ENCODE measurements at places on chromosomes 1 and 21.

- DNase-seq = no peak
Observed at GRCh38 chr1:19045898-19046880, 89.7 kb upstream of the IFFO2 start.

DNA sequence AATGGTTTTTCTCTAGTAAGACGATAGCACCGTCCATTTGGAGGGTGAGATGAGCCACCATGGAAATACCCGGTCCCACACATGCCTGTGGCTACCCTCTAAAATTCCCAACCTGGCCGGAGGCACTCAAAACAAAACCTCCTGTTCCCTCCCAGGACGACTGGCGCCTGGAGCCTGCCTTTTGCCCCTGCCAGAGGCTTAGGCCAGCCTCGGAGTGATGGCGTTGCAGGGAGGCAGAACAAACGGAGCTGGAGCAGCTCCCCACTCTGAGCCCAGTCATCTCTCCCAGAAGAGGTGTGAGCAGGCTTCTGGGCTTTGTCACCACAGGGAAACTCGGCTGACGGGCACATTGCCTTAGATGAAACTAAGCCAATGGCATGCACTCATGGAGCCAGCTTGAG, 213.7 kb upstream of the HOOK1 start:
- DNase-seq = no peak

DNA sequence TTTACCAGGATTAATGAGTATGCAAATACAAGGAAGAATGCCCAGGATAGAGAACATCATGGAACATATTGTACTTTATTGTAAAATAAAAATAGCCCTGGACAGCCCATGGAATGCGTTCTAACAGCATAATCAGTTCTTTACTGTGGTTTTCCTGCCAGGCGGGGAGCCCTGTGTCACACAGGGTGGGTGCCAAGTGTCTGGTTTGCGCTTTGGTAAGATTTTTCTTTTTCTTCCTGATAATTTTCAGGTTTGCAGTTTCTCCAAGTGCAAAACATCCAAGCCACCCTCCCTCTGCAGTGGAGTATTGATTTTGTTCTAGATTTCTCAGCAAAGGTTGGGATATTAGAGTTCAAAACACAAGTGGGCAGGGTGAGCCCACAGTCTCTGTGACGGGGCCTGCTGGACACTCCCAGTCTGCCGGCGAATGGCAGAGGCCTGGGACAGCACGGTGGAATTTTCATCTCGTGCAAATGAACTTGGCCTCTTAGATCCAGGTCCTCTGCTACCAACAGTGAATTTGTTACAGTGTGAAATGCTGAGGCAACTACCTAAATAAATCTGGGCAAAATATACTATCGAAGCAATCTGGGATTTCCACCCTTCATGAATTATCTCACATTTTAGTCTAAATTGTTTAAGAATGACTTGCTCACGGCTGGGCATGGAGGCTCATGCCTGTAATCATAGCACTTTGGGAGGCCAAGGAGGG, 15.6 kb upstream of the KCNJ15 start:
- DNase-seq = no peak

DNA sequence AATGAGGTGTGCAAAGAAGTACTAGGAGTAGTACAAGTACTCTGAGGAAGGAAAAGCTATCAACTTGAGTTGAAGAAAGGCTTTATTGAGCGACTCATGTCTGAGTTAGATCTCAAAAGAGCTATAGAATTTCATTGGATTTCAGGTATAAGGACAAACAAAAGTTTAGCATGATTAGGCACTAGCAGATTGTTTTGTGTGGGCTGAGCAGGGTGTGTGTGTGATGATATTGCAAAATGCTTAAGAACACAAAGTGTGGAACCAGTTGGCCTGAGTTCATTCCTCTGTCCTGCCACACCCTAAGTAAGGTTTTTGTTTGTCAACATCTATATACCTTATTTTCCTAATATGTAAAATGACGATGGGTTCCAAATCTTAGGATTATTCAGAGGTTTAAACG, 158.9 kb downstream of the KCNK2 start:
- DNase-seq = no peak

GRCh38 chr21:36499578-36500471, 19.9 kb upstream of the CLDN14 start:
- DNase-seq = no peak

GRCh38 chr1:43893006-43893405, 40.6 kb upstream of the ARTN start:
- no peak for DNase-seq

- no peak for DNase-seq
Observed at GRCh38 chr1:201217146-201217545, 26.5 kb downstream of the IGFN1 start.

DNA sequence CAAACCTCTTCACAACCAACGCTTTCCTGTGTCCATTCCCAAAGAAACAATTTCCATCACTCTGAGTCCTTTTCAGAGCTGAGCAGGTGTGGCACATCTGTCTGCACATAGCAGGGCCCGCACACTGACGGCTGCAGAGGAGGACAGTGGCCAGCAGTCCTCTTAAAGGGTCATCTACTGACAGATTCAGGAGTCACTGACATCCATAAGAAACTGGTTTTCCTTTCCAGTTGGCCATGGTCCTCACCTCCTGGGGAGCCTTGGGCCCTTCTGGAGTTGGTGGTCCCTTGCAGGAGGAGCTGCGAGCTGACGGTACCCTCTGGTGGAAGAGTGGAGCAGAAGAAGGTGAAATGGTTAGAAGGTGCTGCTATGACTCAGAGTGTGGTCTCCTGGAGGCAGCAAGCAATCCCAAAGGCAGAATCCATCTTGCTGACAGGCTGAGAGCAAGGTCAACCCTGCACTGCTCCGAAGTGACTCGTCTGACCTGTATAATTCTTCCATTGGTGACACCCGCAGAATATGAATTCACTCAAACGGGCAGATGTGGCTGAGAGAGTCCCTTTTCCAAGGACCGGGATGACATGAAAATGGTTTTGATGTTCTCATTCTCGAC, 278.5 kb upstream of the C1orf174 start:
- no peak for DNase-seq

GRCh38 chr1:78713297-78713696, 63.7 kb downstream of the IFI44 start:
- no peak for DNase-seq

DNA sequence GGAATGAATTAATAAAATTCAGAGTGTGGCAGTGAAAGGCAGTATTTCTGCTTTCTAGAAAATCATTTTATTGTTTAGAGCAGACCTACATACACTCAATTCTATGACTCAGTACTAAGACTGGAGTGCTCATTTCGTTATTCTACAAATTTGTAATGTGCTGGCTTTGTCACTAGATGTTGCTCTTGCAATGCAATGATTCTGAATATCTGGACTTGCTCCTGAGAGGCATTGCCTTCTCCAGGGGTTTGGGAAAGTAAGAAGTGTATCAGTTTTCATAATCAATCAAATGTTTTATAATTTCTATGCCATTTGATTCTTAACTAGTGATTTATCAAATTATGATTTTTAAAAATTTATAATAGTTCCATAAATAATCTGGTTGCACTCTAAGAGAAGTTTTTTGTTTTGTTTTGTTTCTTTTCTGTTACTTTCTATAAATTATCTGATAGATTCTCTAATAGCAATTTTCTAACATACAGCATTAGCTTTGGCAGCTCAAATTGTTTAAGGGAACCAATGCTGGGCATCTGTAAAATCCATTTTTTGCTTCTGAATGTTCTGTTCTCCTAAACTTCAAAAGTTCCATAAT, 280.5 kb upstream of the SGIP1 start:
- no peak for DNase-seq

- DNase-seq = no peak
Observed at GRCh38 chr1:244980605-244981004, 116.3 kb upstream of the HNRNPU start.

DNA sequence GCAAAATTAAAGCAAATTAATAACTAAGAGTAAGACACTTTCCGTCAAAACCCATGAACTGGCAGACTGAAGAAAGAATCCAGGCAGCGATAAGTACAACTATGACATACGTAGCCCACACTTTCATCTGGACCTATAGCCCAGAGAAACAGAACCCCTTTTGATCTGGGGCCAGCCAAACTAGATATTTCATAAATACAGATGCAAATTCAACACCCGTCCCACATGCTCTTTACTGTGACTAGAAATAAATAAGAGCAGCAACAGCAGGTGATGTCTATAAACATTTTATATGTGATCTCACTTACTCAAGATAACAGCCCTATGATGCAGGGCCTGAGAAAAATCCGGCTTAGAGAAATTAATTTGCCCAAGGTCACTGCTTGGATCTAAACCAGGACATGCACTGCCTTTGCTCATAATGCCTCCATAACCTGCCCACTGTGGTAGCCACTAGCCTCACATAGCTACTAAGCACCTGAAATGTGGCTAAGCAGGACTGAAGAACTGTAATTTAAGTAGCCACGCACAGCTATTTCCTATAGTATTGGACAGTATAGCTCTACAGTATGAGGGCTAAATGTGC, 130.2 kb downstream of the TGFBR3 start:
- DNase-seq = no peak

GRCh38 chr21:41612674-41613532, 104.9 kb upstream of the TMPRSS2 start:
- DNase-seq = no peak

DNA sequence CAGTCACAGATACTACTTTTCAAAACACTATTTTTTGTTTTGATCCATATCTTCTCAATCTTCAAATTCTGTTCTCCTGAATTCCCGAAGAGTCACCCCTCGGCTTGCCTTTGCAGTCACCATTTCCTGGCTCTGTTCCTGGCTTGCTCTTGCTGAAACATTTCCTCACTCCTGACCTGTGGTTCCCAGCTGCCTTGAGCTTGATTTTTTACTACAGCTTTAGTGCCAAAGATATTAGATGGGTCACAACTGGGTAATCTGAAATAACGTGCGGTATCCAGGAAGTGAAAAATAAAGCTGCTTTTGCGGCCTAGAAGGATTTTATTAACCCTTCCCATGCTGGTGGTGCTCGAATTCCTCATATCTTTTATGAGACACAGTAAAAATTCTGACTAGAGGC, 318.8 kb downstream of the PCP4 start:
- no peak for DNase-seq

DNA sequence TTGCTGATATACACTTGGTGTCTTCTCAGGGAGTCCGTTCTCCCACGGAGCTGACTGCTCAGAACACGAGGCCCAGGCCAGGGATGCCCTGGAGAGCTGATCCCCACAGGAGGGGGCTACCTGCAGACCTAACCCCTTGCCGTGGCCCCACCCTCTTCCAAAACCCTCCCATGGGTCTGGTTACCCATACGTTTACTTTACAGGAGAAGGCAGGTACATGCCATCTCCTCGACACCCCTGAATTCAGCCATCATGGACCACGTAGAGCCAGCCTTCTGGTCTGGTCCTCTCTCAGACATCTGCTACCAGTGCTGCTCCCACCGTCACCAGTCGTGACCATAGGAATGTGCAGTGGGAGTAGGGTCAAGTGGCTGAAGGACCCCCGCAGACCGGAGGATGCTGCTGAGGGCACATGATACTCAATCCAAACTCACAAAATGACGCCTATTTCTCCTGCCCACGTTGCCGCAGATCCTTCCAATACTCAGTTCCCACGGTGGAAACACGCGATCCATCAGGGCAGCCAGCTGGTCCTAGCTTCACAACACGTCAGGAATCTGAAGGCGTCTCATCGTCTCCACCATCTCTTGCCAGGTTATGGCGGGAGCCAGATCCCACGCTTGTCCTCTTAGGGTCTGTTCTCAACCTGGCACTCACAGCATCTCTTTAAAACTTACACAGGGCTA, 26.7 kb downstream of the PGBD5 start:
- no peak for DNase-seq

- no peak for DNase-seq
Observed at GRCh38 chr1:162633081-162633762, 958 bp downstream of the DDR2 start.

DNA sequence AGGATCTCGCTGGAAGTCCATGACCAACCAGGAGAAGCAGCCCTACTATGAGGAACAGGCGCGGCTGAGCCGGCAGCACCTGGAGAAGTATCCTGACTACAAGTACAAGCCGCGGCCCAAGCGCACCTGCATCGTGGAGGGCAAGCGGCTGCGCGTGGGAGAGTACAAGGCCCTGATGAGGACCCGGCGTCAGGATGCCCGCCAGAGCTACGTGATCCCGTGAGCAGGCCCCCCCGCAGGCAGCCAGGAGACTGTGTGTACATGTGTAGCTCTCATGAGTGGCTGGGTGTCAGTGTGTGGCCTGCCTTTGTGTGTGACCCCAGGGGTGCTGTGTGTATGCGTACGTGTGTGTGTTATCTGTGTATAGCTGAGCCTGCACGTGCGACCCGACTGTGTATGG, 27.2 kb downstream of the ETNK2 start:
- no peak for DNase-seq

DNA sequence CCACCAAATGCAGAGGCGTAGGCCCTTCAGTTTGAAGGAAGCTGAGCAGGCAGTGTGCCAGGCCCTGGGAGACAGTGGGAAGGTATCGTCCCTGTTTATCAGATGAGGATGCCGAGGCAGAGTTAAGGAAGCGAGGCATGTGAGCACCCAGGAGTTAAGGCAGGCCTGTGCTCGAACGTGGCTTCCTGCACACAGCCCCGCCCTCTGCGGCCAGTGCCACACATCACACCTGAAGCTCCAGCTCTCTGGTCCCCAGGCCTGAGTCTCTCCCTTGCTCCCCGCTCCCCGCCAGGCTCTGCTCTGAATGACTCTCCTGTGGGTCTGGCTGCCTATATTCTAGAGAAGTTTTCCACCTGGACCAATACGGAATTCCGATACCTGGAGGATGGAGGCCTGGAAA, 32.1 kb downstream of the EPHX1 start:
- no peak for DNase-seq

GRCh38 chr1:213119794-213120193, 68.8 kb downstream of the RPS6KC1 start:
- no peak for DNase-seq

DNA sequence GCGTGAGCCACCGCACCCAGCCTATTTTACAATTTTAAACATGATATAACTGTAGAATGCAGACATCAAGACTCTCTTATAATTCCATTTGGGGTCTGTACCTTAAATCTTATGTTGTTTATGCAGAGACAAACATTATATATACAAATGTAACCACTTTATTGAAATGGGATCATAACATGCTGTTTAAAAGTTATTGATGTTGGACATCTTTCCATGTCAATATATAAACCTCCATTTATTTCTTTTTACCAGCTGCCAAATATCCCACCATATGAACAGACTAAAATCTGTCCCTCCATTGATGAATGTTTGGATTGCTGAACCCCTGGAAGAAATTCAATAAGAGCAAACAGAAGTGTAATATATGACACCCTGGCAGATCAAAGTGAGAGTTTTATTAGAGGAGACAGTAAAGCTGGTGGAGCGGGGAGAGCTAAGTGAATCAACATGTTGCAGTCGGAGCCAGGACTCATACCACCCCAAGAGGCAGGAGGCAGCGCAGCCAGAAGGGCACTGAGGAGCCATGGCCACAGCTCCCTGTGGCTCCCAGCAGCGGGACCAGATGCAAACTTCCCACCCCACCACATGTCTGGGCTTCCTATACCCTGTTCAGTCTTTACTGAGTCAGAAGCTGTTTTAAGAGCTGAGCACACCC, 4.7 kb upstream of the PCSK9 start:
- DNase-seq = no peak

DNA sequence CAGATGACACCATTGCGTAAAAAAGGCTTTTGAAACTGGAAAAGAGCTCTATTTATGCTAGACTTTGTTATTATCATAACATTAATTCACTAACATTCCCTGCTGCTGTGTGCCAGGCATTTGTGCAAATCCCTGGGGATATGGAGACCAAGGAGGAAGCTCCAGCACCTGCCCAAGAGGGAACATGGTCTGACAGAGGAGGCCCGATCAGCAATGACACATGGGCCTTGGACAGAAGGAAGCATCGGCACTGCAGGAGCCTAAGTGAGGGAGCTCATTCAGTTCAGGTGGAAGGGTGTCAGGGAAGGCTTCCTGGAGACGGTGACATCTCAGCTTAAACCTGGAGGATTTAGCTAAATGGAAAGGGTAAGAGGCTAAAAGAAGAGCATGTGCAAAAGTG, 13.9 kb downstream of the CAMK2N1 start:
- no peak for DNase-seq
